ENCODE measurements at places on chromosomes 7 and 10.
A peak's percentile ranks its signal among the peaks of the same experiment; 100 is the strongest.

DNA sequence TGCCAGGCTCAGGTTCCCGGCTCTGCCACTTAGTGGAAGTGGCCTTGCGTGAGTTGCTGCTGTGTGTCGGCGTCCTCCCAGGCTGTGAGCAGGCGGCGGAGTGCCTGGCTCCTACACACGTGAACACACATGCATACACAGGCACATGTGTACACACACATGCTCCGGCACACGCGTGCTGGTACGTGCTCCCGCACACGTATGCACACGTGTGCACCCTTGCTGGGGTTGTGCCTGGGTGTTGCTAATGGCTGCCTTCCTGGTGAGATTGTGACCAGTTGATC, 107.6 kb downstream of the INPP5A start:
- peak; percentile 42 for DNase-seq

DNA sequence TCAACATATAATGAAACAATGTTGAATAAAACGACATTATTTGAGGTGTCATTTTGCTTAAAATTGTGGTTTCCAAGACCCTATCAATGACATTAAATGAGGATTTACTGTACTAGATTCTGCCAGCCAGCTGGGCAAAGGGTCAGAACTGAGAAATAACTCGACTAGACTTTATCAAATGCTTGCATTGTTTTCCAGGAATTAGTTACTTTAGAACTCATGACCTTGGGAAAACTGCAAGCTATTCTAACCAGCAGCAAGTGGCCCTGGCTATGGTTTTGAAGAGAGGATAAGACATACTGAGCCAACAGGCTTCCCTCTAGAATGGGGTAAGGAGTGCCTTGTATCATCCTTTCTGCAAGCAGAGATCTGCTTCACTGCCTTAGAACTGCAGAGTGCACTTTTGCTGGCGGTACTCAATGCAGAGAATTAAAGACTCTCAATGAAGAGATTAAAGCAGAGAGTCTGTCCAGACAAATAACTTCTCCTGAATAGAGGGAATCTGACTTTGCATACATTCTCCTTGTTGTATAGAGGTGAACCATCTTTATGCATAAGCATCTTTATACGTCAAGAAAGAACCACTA, 281.5 kb downstream of the ARL4A start:
- no peak for DNase-seq

DNA sequence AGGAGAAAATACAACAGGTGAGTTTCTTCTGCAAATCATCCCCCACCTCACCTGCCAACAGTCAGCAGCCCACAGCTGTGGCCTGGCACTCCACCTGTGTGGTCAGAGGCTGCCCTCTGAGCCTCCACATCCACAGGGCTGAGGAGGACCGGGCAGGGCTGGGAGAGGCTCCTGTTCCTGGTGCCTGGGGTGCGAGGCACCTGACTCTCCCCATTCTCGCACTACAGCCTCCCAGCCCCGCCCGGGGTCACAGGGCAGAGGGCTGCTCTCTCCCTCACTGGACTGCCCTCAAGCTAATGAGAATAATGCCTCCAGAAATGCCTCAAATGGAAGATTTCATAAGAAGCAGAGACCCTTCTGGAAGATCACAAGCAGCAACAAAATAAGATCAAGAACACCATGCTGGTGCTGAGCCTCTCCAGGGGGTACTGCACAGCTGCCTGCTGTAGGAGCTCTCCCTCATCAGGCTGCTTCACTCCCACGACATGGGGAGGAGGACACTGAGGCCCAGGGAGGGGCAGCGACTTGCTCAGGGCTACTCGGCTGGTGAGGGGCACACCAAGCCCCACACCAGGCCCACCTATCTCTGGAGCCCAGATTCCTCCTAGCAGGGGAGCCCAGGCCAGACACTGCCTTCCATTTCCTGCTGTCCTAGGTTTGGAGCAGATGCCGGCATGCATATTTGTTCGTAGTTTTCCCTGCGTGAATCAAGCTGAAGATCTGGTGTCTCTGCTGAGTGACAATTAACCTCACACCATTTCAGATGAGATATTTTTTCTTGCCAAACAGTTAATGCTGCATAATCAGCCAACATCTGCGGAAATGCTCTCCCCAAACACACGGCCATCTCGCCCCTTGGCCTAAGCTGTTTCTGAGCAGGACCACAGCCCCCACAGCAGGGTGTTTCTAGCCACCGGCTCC, 76.5 kb downstream of the FAM53B start:
- no peak for DNase-seq

GRCh38 chr10:27399871-27400270, 104.2 kb upstream of the RAB18 start:
- no peak for DNase-seq

DNA sequence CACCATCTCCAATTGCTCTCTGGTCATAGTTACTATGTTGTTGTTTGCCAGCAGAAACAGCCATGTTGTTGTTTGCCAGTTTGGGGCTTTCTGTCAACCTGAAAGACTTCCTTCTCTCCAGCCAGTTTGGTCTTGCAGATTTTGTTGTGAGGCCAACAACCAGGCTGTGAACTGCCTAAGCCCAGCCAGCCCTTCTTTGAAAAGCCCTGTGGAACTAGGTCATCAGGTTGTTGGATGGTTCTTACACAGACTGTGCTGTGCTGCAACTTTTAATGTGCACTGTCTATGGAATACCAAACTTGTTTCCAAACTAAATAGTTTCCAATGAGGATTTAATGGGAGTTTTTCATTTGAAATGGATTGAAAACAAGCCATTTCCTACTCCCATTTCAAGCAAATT, 592.7 kb upstream of the GALNT17 start:
- no peak for DNase-seq
